Tibial artery (tissue), 4 donors: ENCODE measurements at places on chromosomes 5 and 9.
A peak's percentile ranks its signal among the peaks of the same experiment; 100 is the strongest.

- DNase-seq: peak; percentile 71
Measured at GRCh38 chr5:73655521-73656160, 29.6 kb downstream of the ARHGEF28 start.

DNA sequence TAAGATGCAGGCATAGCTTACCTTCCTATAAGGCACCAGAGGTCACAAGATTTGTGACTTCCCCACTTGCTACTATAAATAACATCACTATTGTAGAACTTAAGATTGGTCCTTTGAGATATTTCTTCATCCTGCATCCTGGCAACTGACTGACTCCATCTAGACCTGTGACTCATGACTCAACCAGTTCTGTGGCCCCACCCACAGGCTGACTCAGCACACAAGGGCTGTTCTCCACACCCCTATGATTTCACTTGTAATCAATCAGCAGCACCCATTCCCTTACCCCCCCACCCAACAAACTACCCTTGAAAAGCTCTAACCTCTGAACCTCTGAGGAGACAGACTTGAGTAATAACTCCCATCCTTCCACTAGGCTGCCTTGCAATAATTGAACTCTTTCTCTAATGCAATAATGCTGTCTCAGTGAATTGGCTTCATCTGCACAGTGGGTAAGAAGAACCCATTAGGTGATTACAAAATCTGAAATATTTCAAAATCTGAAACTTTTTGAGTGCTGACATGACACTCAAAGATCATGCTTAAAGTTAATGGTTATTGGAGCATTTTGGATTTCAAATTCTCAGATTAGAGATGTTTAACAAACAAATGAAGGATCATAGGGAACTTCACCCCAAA, 296.7 kb downstream of the ARL15 start:
- DNase-seq: no peak

GRCh38 chr9:134545543-134546245, 95.9 kb upstream of the COL5A1 start:
- no peak for DNase-seq

DNA sequence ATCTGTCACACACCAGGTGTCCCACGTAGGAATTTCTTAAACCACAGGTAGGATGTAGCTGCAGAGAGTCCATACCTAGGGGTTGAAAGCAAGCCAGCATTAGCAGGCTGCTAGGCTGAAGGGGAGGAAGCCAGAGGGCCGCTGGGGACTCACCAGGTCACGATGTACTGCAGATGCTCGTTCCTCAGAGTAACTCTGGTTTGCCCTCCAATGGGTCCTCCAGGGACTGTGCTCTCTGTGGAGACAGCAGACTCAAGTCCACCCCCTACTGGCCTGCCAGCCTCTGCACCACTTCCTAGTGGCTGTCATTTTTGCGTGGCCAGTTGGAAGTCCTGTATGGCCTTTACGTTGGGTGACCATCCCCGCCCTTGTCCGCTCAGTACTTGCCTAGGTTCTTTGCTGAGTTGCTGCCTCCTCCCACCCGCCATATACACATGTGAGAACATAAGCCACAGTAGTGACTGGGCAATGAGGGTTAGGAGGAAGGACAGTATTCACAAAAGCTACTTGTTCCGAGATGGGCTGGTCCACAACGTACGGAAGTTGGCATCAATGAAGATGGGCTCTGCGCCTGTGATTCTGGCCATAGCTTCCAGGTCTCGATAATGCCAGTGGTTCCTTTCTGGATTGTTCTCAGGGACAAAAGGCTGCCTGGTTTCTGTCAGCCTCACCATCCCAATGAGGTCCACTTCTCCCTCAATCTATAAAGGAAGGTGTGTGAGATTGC, 4.1 kb downstream of the RPL7A start:
- no peak for DNase-seq

DNA sequence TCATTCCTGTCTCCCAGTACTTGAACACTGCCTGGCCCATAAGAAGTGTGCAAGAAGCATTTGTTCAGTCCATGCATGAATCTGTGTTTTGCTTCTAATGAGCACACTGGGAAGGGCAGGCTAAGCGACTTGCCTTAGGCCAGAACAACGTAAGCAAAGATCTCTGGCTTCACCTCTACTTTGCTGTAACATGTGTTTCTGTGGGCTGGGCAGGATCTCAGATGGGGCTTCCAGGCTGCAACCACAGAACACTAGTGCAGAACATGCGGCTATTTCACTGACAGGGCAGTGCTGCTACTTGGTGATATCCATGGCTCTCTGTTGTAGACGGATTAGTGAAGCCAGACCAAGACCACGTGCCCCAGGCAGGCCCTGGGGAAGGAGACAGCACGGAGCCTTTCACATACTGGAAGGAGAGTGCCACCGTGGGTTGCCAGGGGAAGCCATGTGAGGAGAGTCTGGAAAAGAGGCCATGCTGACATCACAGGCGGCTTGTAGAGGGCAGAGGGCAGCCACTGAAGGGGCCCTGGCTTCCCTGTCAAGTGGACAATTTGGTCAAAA, 9.9 kb downstream of the DIRAS2 start:
- no peak for DNase-seq

DNA sequence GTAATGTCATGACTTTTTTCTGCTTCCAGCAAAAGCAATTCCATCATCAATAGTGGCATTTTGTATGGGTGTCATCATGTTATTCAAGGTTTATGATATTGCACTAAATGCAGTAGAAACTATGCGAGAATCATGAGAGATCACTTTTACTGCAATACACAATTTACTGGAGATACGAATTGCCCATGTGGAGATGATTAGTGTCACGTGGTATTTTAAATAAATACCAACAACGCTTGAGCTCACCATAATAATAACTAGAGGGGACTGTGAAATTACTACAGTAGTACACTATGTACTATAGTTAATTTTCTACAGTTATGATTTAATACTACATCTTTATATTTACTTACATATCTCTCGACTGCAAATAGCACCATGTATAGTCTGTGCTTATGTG, 49.7 kb downstream of the FAM174A start:
- DNase-seq: no peak
